Right renal cortex interstitium (tissue), 3 donors: ENCODE measurements at places on chromosomes 2 and 18.

DNA sequence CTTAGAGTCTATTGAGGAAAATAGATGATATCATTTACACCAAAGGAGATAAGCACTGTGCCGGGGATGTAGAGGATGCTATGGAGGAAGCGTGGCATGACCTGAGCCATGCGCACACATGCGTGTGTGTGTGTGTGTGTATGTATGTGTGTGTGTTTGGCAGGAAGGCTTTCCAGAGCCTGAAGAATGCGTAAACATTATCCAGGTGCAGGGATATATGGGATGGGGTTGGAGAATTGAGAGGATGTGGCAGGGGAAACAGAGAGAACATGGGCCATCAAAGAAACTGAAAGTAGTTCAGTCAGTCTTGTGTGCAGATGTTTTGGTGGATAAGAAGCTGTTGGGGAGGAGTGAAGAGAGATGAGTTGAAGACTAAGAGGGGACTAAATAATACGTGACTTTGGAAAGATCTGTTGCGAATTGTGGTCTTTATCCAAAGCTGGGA lies 9.3 kb upstream of the STAT1 start:
- no peak for DNase-seq

DNA sequence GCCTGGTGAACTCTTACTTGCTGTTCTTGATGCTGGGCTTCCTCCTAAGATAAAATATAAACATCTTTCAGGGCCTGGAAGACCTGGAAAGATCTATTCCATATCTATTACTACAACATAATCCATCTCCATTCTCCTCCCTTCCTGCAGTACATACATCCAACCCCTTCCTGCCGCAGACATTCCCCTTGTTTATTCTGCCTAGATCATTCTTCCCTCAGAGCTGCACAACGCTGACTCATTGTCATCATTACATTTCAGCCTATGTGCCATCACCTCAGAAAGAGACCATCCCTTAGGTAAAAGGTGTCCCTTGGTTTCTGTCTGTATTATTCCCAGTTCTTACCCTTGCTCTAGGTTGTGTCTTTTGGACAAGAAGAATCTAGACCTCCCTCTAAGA lies 2.5 kb upstream of the CDH7 start:
- DNase-seq = no peak

- no peak for DNase-seq
Measured at GRCh38 chr2:21043744-21044532, at the start of gene APOB. TSS of gene APOB (minus strand) at chr2:21044073. CDS start at chr2:21043945, 128 bp downstream.

DNA sequence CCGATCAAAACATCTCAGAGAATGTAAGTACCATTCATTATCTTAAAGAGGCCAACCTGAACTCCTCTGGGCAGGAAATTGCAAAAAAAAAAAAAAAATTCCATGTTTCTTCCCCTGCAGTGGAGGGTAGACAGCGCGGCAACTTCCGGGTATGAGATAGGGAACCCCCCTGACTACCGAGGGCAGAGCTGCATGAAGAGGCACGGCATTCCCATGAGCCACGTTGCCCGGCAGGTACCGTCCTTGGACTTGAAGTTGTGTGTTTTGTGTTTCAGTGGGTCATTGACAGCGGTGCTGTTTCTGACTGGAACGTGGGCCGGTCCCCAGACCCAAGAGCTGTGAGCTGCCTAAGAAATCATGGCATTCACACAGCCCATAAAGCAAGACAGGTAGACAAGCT lies 7.2 kb downstream of the ACP1 start:
- DNase-seq = no peak

GRCh38 chr2:227106845-227107759 lies 56.9 kb downstream of the COL4A4 start:
- peak; percentile 40 for DNase-seq

DNA sequence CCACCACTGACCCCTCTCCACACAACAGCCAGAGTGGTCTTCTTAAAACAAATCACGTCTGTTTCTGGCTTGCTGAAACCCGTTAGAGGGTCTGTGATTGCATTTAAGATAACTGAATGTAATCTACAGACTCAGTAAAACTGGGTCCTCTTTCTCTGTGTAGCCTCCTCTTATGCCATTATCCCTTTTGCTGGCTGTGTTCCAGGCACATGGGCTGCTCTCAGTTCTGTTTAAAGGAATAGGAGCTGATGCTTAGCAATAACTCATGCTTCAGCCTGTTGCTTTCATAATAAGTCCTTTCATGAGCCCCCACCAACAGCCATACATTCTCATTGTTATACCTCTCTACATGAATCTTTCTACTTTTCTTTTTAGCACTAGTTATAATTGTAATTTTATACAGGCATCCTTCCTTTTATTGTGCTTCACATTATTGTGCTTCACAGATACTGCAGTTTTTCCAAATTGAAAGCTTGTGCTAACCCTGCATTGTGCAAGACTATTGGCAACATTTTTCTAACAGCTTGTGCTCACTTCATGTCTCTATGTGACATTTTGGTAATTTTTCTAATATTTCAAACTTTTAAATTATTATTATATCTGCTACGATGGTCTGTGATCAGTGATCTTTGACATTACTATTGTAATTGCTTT lies 782.6 kb downstream of the MBD2 start:
- DNase-seq = no peak

DNA sequence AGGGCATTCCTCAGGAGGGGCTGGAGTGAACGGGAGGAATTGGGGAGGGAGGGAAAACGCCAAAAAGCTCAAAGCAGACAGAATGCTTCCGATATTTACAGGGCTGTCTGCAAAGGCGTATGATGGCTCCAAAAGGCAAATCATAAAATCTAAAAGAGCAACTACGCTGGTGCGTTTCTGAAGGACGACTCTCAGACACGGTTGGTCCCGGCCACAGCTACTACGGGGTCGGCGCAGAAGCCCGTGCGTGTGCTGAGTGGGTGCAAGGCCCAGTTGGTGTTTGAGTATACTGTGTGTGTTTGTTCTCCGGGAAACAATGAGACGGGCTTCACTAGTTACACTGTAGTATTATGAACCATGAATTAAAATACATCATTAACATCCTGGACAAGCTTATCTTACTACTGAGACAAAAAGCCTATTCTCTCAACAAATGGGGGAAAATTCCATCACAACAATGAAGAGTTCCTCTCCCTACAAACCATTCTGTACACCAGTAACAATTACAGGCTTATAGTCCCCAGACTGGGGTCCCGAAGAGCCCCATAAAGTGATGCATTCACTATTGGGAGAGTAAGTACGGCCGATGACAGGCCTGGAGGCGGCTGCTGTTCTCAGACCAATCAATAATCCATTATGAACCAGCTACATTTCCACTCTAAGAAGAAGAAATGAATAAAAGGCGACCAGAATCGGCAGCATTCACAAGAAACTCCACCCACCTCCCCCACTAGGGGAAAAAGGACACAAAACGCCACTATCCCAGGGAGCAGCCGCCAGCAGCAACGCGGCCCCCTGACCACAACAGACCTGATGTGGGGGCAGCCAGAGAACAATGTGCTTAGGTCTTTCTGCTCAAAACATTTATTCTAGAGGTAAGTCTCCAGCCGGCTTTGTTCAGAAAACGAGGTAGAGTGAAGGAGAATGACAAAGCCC lies 43.4 kb downstream of the ZNF516 start:
- no peak for DNase-seq

DNA sequence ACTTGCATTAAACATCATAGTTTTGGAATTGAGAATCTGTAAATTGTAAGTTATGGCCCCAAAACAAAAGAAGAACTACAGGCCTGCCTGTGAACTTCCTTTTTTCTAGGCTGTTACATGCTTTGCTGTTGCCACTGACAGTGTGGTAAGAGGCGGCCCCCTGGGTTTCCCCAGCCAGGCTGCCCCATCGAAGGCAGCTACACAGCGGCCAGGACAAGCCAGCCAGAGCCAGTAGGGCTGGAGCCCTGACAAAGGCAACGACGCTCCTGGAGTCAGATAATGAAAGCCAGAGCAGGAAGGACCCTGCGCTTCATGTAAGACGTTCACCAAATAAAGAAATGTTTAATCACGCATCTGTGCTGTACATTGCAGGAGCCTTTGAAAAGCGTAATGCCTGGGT lies 55.0 kb downstream of the ANKRD44 start:
- DNase-seq = no peak

DNA sequence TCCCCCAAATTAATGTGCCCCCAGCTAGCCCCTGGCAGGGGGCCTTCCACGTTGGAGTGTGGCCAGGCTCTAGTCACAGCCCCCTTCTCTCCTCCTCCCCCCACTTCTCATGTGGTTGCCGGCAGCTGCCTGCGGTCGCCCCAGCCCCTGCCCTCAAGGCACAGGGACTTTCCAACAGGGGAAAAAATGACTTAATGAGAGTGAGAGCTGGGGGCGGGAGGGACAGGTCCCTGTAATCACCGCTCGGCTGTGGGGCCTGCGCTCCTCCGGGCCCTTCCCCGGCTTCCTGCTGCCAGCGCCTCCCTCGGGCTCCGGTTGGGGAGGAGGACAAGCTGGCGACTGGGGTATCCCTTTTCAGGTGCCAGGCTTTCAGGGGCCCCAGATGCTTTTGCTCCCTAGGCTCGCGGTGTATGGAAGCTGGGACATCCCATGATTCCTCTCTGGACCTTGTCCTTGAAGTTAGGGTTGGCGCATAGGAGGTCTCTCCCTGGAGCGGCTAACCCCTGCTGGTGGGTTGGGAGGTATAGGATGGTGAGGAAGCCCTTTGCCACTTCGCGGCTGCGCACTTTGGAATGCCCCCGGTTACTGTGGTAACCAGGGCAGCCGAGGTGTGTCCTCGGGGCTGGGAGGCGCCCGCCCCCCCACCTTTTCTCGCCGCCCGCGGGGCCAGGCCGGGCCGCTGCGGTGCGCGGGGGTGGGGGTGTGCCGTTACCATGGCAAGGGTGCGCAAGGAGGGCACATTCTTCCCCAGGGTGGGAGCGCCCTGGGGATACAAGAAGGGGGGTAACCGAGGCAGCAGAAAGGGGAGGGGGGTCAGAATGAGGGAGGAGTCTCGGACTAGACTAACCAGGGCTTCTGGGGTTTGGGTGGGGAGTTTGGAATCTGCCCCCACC lies 16.1 kb downstream of the WNT10A start:
- no peak for DNase-seq

GRCh38 chr2:186135686-186136085 lies 350.4 kb upstream of the ZC3H15 start:
- DNase-seq = no peak

GRCh38 chr2:235468978-235469655 lies 24.7 kb upstream of the AGAP1 start:
- no peak for DNase-seq

DNA sequence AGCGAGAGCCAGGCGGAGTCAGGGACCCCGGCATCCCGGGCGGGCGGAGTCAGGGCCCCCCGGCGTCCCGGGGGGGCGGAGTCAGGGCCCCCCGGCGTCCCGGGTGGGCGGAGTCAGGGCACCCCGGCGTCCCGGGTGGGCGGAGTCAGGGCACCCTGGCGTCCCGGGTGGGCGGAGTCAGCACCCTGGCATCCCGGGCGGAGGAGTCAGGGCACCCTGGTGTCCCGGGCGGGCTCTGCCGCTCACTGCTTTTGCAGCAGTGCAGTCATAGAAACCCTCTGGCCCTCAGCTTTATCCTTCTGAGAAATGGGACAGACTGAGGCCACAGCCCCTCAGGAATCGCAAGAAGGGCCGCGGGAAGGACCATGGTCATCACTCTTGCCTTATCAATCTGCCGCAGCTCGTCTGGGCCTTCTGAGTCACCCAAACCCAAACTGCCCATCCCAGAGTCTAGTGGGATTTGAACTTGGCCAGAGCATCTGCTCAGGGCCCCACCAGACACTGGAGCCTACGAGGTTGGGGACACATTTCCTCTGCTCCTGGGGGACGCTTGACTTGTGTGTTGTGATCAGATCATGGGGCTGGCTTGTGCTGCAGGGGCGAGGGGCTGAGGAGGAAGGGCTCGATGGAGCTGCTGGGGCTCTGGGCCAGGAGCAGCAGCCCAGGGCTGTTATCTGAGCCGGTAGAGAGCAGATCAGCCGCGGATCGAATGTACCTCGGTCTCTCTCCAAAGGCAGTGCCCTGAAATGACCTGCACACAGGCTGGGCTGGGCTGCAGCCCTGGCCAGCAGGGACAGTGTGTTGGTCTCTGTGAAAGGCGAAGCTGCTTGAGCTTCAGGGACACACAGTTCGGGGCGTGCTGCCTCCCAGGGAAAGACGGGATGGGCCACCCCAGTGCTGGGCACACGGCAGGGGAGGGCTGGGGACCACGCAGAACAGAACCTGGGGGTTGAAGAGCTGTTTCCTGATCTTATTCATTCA lies 290.1 kb upstream of the HDAC4 start:
- no peak for DNase-seq
